Amniotic stem cell (primary cell): ENCODE measurements at places on chromosomes 7 and 10.

DNA sequence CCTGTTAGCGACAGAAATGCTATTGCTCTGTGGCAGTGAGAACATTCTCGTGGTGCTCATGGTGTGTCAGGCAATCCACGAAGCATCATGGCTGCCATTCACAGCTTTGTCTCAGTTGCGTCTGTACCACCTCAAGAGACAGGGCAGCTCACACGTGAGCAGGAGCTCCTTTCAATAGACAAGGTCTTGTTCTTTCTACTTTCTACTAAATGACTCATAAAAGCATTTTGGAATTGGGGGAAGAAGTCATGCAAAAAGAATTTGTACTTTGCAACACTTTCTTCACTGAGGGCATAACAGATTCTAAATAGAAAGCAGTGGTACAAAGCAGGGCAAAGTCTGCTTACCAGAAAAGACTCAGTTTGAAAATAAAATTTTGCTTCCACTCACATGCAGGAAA, 638.5 kb downstream of the PHTF2 start:
- peak; percentile 15 for DNase-seq

DNA sequence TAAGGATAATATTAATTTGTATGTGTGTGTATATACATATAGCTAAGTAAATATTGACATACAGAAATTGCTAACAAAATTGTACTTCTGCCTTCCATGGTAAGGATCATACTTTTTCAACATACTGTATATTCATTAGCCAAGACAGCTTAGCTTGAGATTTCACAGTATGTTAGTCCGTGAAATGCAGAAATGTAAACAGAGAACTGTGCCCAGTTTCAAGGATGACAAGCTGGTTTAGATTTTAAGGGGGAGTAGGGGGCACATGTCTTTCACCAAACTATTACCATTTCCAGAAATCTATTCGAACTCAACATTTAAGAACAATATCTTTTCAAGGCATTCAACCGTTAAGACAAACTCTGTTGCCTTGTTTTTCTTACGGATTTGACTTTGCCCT, 182.2 kb downstream of the SORCS1 start:
- no peak for DNase-seq

- DNase-seq: no peak
Measured at GRCh38 chr10:90969947-90970673, 49.2 kb upstream of the ANKRD1 start.

DNA sequence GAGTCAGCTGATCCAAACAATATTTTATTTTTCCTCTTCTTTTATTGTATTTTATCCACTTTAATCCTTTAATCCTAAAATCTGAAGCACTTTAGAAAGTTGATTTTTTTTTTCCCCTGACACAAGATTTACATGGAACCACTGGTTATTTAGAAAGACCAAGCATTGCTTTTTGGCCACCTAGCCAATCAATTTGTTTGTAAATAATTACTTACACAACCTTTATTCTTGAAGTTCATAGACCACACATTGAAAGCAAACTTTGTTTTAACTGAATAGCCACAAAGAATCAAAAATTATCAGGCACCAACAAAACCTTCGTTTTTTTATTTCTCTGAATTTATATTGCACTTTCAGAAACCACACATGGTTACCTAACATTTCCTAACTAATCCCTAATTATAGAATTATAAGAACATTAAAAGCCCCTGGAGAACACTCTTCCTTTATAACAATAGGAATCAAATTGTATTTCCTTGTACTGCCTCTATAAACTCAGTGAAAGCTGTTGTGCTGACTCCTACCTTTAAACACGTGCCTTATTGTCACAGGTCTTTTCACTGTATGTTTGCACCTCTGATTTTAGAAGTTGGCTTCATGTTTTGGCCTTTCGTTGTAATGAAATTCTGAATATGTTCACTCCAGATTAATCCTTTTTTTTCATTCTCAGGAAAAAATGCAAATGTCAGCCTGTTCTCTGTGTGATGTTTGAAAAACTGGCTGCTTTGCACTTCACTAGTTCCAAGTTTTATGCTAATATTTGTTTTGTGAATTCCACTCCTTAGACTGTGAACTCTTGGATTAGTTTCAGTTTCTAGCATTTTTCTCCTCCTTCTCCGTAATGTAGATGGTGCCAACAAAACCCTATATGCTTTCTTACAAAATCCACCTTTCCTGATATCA, 1511.9 kb downstream of the REEP3 start:
- no peak for DNase-seq

- DNase-seq: no peak
Measured at GRCh38 chr10:112208292-112208691, 24.7 kb upstream of the GPAM start.

DNA sequence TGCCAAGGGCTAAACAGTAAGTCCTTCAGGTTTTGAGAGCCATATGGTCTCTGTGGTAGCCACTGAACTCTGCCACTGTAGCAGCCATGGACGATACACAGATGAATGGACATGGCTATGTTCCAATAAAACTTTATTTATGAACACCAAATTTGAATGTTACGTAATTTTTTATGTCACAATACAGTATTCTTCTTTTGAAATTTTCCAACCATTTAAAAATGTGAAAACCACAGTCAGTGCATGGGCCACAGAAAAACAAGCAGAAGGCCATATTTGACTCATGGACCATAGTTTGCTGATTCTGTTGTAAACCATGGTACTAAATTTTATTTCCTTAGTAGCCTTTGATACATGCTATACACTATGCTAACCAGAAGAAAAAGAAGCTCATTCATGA, 361.8 kb downstream of the MAGI2 start:
- DNase-seq: no peak

GRCh38 chr10:9885761-9886160, 1131.9 kb upstream of the CELF2 start:
- DNase-seq: no peak

DNA sequence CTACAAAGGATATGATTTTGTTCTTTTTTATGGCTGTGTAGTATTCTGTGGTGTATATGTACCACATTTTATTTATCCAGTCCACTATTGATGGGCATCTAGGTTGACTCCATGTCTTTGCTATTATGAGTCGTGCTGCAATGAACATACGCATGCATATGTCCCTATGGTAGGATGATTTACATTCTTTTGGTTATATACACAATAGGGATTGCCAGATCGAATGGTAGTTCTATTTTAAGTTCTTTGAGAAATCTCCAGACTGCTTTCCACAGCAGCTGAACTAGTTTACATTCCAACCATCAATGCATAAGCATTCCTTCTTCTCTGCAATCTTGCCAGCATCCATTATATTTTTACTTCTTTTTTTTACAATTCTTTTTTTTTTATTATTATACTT, 35.6 kb upstream of the FAM13C start:
- DNase-seq: no peak

- DNase-seq: no peak
Measured at GRCh38 chr7:77550586-77550985, 13.5 kb downstream of the PTPN12 start.

DNA sequence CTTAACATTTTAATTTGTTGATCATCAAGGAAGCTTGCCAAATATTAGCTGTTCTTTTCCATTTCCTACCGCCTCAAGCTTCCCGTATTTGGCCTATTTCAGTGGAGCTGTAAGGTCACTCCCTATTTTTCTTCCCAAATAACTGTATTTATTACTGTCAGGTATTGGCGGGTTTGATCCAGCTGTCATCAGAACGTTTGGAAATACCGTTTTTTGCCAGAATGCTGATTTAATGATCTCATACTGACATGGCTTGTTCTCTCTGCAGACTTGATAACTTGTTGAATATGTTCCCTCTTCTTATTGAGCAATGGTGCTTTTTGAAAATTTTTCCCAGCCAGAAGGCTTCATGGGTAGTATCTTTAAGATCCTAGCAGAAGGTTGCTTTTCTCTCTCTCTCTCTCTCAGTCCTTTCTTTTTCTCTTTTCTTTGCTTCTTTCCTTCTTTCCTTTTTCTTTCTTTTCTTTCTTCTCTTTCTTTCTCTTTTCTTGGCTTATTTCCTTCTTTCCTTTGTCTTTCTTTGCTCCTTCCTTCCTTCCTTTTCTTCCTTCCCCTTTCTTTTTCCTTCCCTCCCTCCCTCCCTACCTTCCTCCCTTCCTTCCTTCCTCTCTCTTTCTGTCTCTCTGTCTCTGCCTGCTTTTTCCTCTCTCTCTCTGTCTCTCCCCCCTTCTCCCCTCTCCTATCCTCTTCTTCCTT, 42.1 kb downstream of the CUX1 start:
- no peak for DNase-seq

- no peak for DNase-seq
Measured at GRCh38 chr7:55464422-55464821, 99.3 kb downstream of the LANCL2 start.

DNA sequence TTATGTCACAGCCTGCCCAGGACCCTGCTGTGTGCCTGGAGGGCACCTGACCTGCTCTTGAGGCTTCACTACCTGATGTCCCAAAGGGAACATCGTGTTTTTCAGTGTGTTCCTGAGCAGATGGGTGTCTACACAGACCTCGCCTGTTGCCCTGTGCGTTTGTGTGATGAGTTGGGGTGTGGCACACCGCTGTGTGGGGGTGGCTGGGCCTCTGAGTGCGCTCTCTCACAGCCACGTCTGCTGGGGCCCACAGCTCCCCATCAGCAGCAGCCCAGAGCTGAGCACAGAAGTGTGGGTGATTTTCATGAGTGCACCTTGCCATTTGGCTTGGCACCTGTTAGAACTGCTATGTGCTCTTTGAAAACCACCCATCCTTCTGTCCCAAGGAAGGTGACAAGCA, 121.5 kb downstream of the NKX6-2 start:
- no peak for DNase-seq

DNA sequence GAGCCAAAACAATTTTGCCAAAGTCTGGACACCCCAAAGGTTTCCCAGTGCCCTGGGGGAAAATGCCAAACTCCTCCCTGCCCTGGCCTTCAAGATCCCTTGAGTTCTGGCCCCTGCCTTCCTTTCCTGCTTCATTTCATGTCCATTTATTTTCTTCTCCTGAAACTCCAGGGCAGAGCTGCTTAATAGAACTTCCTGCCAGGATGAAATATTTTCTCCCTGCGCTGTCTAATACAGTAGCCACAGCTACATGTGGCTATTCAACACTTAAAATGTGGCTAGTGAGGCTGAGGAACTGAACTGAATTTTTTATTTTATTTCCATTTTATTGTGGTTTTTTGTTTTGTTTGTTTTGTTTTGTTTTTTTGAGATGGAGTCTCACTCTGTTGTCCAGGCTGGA, 49.6 kb downstream of the COL13A1 start:
- DNase-seq: no peak

DNA sequence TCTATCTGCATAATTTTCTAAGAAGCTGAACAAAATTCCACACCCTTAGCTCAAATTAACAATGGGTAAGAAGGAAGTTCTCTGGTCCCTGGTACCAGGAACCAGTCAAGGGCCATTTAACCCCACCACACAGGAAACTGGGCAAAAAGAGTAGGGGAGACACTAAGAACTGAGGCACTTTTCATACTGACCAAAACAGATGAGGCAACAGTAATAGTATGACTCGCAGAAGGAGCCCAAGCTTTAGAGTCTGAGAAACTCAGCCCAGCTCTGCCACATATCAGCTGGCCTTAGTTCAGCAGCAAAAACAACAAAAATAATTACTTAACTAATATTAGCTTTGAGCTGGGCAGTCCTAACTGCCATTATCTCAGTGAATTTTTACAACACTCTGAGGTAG, 221.2 kb downstream of the FAM107B start:
- peak; percentile 45 for DNase-seq

- DNase-seq: no peak
Measured at GRCh38 chr7:32108651-32109050, 38.4 kb upstream of the PDE1C start.

GRCh38 chr10:91741356-91741755, 56.9 kb upstream of the TNKS2 start:
- DNase-seq: no peak

DNA sequence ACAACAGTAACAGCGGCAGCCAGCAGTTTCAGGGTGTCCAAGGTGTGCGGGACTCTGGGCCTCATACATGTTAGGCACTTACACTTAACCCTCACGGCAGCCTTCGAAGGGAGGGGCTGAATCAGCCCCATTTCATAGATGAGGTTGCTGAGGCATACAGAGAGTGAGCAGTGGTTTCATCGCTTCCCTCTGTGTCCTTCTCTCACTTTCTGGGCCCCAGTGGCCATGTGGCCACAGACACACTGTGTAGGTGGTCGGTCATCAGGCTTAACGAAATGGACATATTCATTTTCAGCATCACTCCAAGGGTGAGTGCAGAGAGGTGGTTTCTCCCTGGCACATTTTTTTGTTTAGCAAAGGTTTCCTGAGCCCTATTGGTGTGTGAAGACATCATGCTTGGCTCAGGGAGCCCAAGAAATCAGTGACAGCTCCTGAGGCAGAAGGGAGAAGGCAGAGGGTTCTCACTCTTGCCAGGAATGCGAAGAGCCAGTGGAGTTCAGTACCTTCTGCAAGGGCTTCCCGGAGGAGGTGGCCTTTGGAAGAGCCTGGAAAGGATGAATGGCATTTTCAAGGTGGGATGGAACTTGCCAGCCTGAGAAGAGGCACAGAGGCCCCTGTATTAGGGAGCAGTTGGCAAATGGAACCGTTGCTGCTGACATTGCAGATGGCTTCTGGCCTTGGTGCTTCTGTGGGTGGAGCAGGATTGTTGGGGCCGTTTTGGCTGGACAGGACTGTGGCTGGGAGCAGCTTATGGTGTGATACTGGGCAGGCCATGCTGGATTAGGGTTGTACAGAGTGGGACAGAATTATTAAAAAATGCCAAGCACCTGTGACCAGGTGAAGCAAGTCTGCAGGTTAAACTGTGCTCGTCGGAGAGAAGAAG, 61.7 kb upstream of the PPIF start:
- no peak for DNase-seq

DNA sequence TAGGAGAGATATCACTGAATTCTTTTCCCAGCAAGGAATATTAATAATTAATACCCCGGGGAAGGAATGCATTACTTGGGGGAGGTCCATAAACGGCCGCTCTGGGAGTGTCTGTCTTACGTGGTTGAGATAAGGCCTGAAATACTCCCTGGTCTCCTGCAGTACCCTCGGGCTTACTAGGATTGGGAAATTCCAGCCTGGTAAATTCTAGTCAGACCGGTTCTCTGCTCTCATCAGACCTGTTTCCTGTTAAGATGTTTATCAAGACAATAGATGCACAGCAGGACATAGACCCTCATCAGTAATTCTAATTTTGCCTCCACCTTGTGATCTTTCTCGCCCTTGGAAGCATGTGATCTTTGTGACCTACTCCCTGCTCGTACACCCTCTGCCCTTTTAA, 162.8 kb upstream of the KCND2 start:
- no peak for DNase-seq

DNA sequence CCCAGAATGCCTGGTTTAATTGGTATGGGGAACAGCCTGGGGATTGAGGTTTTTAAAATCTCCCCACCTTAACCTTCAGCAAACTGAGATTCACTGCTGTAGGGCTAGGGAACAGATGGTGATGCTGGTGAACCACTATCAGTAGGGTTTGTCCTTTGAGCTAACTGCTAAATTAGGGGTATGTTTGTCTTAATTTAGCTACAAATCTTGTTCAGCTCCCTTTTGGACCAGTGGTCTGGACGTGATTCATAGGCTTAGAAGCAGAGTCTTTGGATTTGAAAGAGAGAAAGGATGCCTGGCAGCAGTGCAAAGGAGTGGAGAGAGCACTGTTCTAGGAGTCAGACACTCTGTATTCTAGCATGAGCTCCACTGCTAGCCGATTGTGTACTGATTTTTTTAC, 2.8 kb downstream of the HDAC9 start:
- DNase-seq: no peak

GRCh38 chr10:108956149-108956548, 967.2 kb downstream of the XPNPEP1 start:
- DNase-seq: no peak

- no peak for DNase-seq
Measured at GRCh38 chr7:82067628-82068264, 297.9 kb upstream of the HGF start.

- no peak for DNase-seq
Measured at GRCh38 chr10:125004571-125005311, 62.8 kb downstream of the ZRANB1 start.

GRCh38 chr10:63573068-63573697, 52.0 kb downstream of the REEP3 start:
- no peak for DNase-seq
